Sciatic nerve (tissue), 2 donors: ENCODE measurements at places on chromosomes 4 and X.

- DNase-seq = no peak
Observed at GRCh38 chr4:36665985-36666527, 384.6 kb downstream of the DTHD1 start.

GRCh38 chr4:1998296-1998695, 10.5 kb downstream of the NELFA start:
- no peak for DNase-seq

DNA sequence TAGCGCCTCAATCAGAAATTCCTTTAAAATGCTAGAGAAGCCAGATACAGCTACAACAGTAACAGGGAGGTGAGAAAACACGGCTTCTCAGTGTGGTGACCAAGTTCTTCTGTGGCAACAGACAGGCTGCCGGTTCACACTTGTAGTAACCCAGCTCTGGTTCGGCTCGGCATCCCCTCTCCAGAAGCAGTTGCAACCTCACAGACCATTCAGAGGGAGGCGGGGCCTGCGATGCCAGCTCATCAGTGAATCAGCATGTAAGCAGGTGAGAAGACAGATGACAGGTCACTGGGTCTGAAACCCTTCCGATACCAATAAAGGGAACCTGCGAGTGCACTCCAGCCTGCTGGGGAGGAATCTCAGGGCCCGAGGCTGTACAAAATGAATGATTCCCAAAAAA, 251.0 kb downstream of the KCNIP4 start:
- no peak for DNase-seq

DNA sequence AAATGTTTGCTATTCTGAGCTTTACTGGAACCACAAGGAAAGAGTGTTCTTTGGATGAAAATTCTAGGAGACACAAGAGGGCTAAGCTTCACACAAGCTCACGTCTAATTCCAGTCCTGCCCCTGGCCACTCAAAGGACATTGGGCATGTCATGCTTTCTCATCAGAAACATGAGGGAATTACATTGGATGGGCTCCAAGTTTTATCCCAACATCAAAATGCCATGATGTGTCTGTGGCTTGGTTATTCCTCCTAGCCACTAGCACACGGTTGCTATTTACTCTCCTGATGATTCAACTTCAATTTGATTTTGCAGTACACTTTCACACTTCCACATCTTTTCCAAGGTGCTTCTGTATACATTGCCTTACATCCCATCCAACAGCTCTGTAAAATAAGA, 149.6 kb upstream of the FAM9B start:
- no peak for DNase-seq

DNA sequence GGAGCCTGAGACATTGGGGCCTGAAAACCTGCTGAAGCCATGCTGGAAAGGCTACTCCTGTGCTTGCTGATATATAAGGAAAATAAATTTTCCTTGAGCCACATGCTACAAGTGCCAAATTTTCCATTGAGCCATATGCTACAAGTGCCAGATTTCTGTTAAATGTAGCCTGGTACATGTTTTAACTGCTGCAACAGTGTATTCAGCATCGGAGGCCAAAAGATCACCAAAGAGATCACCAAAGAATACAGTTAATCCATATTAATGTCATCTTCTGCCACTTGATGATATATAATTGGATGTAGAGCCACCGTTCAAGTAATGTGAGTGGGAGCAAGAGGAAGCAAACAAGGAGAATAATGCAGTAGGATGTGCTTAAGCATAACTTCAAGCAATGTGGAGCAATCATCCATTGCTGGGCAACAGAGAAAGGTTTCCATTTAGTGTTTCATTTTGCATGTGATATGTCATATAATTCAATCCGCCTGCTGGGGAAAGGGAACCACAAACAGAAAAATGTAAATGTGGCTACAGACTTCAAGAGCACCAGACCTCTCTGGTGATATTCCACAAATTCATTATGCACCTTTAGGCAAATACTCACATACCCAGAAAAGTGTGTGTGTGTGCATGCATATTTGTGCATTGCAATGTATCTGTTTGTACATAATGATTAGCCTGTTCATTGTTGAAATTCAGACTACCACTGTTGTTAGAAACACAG, 295.9 kb downstream of the KCNIP4 start:
- no peak for DNase-seq
